ENCODE measurements at places on chromosomes 6 and 20.

GRCh38 chr6:25874118-25874517 lies at the start of gene SLC17A3:
Gene SLC17A3 (minus strand): TSS chr6:25874243. CDS start chr6:25868387, 5,856 bp downstream.
- DNase-seq: no peak

- DNase-seq: no peak
These were observed at the start of gene CALHM6 for GRCh38 chr6:116461331-116461931. Gene CALHM6 (plus strand): TSS chr6:116461375. CDS start chr6:116461930, 555 bp downstream.

DNA sequence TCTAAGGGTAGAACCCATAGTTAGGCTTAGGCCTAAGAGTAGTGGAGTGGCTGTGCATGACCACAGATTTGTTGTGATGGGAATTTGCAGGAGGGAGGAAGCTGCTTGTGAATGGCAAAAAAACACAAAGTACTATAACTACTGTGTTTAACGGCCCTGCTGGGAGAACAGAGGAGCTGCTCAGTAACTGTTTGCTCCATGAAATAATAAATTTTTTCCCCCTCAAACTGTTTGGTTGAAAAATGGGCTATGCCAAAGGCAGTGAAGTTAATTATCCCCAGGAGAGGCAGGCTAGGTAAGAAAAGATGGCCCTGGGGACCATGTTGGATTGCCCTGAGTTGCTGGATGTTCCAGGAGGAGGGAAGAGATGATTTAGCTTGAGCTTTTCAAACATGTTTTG lies 256.5 kb upstream of the PRND start:
- DNase-seq: no peak

DNA sequence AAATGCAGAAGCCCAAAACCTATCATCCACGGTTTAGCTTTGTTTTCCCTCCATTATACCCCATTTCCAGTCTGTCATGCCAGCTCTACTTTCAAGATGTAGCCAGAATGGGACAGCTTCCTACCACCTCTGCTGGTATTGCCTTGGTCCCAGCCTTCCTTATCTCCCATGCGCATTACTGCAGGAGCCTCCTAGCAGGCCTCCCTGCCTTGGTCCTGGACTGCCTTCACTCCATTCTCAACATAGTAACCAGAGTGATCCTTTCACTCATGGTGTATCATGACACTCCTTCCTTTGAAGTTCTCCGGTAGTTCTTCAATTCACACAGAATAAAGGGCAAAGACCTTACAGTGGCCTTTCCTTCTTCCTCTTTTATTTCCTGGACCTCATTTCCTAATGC lies 15.9 kb downstream of the TPD52L1 start:
- no peak for DNase-seq

GRCh38 chr20:39067526-39068216 lies 105.5 kb downstream of the DHX35 start:
- DNase-seq: no peak

- DNase-seq: no peak
These were observed 1.5 kb upstream of the CPNE5 start for GRCh38 chr6:36840432-36841403.

DNA sequence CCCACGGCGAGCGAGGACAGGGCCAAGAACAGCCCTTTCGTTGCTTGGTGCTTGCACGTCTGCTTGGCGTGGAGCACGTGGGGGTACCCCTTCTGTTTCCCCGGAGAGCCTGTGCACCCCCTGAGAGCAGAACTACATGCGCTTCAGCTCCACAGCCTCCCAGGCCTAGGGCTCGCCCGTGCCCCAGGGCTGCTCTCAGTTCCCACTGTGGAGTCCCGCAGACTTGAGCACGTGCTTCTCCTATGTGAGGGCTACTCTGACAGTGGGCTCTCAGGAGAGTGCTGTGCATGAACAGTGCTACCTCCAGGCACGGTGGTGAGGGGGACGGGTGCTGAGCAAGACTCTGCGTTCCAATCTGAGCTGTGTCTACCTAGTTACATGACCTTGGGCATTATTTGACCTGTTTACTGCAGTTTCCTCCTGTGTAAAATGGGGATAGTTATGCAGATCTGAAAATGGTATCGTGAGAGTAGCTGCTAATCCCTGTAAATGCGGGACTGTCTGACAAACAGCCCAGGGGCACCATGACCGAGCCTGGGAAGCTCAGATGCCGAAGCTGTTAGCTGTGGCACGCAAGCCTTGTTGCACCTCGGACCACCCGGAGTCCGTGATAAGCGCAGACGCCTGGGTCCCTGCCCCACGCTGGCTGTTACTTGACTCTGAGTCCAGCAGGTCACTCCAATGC lies 82.4 kb downstream of the IRF4 start:
- DNase-seq: no peak

DNA sequence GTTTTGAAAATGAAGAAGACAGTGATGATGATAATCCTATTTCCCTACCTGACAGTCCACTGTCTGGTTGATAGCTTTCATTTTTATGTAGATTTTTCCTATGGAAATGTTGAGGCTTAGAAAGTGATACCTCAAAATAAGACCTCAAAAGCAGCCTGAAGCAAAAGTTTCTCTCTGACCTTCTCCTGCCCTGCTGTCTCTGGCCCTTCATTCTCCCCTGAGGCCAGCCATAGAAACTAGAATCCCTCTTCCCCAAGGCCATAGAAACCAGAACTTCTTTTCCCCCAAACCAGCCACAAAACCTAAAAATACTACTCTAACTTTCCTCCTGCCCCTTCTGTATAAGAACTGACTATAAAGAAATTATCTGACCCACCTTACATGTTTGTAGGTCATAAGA lies 52.6 kb upstream of the GCM1 start:
- DNase-seq: no peak

DNA sequence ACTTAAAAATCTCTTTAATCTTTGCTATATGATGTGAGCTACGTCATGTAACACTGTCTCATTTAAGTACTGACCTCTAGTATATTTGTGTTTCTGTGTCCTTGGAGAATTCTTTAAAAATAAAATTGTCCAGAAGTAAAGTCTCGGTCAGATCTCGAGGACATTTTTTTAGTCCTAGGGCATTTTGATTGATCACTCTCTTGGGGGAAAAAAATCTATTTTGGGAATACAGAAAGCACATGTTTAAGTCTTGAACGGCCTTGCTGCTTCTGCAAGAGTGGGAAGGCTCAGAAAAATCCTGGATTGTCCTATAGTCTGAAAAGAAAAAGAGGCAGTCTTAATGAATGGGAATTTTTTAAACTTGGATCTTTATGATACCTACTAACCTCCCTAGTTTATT lies 234.3 kb downstream of the UTRN start:
- DNase-seq: peak; percentile 30

DNA sequence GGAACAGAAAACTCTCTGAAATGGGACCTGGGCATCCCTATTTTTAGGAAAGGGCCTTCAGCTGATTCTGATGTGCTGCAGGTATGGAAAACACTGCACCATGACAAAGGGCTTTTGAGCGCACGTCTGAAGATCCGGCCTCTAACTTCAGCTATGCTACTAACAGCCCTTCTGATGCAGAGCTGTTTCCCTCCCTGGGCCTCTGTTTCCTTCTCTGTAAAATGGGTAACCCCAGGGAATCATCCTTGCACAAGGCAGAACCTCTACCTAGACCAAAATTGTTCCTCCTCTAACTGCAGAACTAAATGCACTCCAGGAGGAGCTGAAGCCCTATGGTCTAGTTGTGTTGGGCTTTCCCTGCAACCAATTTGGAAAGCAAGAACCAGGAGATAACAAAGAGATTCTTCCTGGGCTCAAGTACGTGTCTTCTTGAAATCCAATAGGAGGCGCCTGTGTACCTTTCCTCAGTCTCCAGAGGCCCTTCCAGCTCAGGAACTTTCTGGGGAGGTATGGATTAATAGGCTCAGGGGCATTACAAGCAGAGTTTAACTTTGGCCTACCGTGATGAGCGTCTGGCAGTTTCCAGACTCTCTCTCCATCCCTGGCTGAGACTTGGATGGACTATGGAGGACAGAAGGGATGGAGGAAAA lies 5.9 kb downstream of the GPX5 start:
- no peak for DNase-seq

DNA sequence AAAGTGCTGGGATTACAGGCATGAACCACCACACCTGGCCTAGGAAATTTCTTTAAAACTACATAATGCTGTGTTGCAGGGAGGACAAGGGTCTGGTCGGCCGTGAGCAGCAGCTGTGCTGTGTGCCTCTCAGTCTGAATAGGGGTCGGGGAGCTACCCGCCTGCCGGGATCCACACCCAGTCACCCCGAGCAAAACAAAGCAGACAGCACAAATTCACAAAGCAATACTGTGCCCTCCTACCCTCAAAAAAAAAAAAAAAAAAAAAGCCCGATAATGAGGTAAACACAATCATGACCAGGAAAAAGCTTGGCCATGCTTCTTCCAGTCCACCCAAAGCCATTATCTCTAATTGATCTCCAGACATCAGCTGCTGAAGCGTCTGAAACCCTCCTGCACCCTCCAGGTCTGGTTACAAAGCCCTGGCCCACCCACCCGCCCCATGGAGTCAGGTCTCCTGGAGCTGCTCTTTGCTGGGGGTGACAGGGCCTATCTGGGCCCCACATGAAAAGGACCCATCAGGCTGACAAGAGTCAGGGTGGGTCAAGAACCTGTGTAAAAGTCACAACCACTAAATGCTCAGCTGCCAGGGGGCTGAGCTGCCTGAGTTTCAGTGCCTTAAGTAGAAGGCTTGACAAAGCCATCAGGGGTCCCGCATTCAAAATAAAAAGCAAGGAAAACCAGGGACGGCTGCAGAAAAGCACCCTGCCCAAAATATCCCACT lies 88.2 kb downstream of the NOL4L start:
- no peak for DNase-seq

DNA sequence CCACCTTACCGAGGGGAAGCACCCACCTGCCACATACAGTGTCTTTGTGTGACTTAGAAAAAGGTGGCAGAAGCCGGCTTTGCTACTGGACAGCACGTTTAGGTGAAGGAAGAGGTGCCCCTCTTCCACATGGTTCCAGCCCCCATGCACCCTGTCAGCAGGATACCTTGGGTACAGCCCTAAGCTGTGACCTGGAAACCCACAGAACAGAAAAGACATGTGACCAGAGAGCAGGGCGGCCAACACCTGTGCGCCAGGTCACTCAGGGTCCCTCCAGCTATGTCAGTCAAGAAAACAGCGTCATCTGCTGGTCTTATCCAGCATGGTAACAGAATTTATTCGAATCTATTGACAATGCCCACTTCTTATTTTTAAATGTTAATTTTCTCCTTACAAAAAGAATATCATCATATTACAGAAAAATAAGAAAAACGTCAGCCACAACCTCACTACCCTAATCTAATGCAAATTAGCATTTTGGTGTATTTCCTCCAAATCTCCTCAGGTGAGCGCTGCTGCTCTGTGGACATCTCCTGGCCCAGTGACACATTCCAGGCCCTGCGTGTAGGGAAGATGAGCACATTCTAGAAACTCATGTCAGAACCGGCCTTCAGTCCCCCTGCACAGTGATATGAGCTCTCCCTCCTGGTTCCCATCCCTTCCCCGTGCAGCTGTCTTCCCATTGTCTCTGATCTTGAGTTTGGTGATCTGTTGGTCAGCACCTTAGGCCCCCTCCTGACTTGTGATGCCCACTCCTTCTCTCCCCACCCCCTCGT lies 37.2 kb downstream of the GTF2H5 start:
- DNase-seq: no peak

- DNase-seq: no peak
These were observed 62.7 kb downstream of the EDN3 start for GRCh38 chr20:59363101-59363500.

GRCh38 chr6:170007468-170008293 lies 256.3 kb downstream of the ERMARD start:
- no peak for DNase-seq

GRCh38 chr6:9455864-9456658 lies 958.8 kb downstream of the TFAP2A start:
- no peak for DNase-seq

GRCh38 chr6:73695619-73696421 lies at the start of gene CD109:
Gene CD109 (plus strand): TSS chr6:73696203. CDS start chr6:73696216, 13 bp downstream.
- no peak for DNase-seq

Measured in left kidney (tissue), 8 donors.